Activated CD4-positive, alpha-beta T cell treated with anti-CD3 and anti-CD28 coated beads, Interleukin-10, Interleukin-2, amounts not matched to agents 100 ng/mL and 50 ng/mL, durations not matched to agents 16 hours and 8 hours (primary cell): ENCODE measurements at places on chromosomes 13 and 19.

GRCh38 chr13:77836423-77836822, 82.2 kb downstream of the EDNRB start:
- no peak for DNase-seq

DNA sequence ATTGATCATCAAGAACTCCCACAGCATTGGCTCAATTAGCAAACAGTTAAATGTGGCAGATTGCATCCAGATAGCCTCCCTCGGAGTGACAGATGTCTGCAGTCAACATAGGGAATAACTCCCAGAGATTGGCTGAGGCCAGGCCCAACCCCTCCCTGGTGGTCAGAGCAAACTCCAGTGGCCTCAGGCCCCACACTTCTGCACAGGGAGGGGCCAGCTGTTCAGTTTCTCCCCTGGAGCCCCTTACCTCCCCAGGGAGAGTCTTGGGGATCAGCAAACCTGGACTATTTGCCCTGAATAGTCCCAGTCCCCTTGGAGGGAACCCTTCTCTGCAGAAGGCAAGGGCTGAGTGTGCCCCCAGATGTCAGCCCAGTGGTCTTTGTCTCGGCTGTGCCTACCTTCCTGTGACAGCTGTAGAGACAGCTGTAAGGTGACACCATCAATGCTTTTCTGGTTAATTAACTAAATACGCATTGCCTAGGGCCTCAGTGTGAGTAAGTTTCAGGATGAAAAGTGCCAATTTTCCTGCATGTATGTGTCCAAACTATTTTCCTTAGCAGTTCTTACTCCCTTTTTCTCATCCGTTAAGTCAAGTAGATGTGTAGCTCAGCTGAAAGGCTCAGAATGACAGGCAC, 102.7 kb upstream of the UQCRFS1 start:
- no peak for DNase-seq

- DNase-seq: no peak
Measured at GRCh38 chr13:53104136-53104535, 75.5 kb downstream of the OLFM4 start.

DNA sequence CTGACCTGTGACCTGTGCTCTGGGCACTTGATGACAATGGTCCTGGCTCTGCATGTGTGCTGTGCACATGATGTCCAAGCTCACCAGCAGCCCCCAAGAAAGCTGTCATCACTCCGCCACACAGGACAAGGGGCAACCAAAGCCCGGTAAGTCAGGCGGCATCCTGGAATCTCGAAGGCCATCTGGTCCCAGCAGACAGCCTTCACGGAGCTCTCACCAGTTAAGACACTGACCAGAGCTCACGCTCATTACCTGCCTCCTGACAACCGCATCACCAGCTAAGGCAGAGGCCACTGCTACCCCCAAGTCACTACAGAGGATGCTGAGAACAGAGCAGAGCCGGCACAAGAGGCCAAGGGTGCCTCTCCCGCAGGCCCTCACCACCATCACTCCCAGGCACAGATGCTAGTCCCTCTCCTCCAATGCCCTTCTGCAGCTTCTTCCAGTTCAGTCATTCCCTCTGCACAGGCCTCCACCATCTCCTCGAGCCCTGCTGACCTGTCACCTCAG, 10.6 kb downstream of the PPP6R1 start:
- no peak for DNase-seq

- DNase-seq: peak; percentile 66
Measured at GRCh38 chr13:48233046-48233888, at the start of gene ITM2B. TSS of gene ITM2B (plus strand) at chr13:48233206. CDS start at chr13:48233361, 155 bp downstream.

- DNase-seq: no peak
Measured at GRCh38 chr19:34994643-34995541, 5.2 kb upstream of the GRAMD1A start.

GRCh38 chr19:56099638-56100539, 21.2 kb downstream of the ZNF787 start:
- no peak for DNase-seq

GRCh38 chr13:36954542-36954941, 34.5 kb upstream of the SMAD9 start:
- no peak for DNase-seq

DNA sequence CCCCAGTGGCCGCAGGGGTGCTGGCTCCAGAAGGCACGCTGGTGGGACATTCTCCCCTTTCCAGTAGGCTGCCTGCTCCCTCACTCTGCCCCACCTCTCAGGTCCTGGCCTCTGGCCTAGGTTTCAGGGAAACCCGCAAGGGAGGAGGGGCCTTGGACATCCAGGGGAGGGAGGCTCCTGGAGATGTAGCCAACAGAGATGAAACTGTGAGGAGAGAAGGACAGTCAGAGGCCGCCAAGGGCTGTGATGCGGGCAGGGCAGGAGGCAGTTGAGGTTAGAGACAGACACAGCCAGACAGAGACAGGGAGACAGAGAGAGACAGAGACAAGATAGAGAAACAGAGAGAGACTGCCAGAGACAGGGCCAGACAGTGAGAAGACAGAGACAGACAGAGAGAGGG, 127.7 kb downstream of the UQCRFS1 start:
- DNase-seq: no peak

DNA sequence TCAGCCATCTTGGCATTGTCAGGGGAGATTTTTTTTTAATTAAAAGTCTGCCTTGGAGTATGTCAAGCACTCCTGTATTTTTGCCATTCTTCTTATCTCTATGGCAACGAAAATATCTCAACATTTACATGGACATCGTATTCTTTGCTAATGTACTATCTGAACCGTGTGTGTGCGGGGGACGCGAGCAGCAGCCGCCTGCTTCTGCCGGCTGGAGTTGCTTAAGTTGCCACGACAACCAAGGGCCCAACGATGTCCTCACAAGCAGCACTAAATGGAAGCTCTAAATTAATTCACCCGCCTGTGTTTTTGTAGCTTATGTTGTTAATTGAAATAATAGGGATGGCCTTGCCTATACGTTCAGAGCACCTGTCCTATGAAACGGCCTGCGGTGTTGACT, 309.5 kb downstream of the TEX29 start:
- no peak for DNase-seq

GRCh38 chr13:82407321-82407720, 1475.0 kb downstream of the SLITRK1 start:
- no peak for DNase-seq

- DNase-seq: no peak
Measured at GRCh38 chr19:1587872-1588271, 4.8 kb downstream of the MBD3 start.

GRCh38 chr19:30090476-30090875, 148.4 kb downstream of the URI1 start:
- DNase-seq: no peak

GRCh38 chr13:109740721-109741120, 45.7 kb downstream of the IRS2 start:
- no peak for DNase-seq

DNA sequence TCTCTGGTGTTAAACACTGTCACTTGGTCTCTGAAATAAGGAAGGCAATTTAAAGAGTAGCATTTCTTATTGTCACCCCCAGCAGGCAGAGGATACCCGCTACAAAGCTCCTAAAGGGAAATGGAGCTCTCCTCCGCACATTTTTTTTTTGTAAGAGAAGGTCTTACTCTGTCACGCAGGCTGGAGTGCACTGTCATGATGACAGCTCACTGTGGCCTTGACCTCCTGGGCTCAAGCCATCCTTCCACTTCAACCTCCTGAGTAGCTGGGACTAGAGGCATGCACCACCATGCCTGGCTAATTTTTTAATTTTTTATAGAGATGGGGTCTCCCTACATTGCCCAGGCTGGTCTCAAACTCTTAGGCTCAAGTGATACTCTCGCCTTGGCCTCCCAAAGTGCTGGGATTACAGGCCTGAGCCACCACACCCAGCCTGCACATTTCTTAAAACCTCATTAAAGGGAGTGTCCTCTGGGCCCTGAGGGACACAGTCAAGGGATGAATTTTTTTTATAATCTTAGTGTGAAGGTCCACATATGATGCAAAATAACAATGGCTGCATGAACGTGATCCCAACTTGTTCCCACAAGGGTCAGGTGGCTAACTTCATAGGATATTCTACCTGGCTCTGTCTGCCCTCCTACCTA, 32.1 kb downstream of the SLC25A30 start:
- no peak for DNase-seq

- no peak for DNase-seq
Measured at GRCh38 chr13:98332691-98333090, 155.6 kb upstream of the RNF113B start.

DNA sequence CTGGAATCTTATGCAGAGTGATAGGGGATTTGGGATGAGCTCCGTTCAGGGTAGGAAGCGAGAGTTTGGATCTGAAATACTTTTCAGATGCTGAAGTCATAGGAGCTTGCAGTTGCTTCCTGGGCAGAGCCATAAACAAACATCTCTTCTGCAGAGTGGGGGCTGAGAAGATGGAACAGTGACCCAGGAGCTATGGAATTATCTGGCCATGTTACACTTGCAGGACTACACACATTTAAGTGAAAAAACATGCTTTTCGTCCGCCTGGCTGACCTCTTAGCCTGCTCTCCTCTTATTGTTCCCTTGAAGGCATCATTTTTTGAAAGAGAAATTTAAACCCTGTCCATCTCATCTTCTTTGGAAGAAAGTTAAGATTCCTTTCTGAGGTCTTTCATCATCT, 40.7 kb downstream of the PSG11 start:
- no peak for DNase-seq

GRCh38 chr19:55497763-55498162, 9.5 kb downstream of the SSC5D start:
- no peak for DNase-seq

DNA sequence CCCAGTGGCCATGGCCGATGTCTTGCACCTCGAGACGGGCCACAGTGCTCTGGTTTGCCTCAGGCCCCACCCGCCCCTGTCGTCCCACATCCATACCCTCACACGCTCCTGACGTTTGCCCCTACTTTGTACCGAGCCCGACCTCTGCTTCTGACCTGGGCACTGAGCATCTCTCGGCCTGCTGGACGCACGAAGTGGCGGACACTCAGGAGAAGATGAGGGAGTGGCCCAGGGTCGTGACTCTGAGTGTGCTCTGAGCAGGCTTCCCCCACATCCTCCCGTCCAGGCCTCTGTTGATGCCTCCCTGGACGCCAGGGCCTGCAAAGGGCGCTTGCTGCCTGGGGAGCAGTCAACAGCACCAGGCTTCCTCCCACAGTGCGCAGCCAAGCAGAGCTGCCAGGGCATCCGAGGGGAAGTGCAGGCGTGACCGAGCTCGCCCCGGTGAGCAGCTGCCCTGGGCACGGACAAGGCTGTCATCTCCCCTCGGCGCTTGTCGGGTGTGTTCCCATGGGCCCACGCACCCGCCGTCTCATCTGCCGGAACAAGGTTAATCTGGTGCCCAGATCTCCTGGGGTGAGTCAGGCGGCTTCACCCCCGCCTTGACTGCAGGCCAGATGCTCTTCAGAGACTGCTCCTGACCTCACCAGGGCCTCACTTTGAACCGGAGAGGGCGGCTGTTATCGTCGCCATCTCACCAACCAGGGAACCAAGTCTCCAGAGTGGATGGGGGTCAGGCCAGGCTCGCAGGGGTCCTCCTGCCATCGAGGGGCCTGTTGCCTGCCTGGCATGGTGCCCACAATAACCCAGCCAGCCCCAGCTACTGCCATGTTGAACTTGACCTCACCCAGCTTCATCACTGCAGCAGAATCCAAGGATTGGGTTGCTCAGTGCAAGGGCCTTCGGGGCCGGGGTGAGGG, 27.2 kb downstream of the COMP start:
- no peak for DNase-seq

- no peak for DNase-seq
Measured at GRCh38 chr13:106367361-106367971, 168.0 kb downstream of the EFNB2 start.

DNA sequence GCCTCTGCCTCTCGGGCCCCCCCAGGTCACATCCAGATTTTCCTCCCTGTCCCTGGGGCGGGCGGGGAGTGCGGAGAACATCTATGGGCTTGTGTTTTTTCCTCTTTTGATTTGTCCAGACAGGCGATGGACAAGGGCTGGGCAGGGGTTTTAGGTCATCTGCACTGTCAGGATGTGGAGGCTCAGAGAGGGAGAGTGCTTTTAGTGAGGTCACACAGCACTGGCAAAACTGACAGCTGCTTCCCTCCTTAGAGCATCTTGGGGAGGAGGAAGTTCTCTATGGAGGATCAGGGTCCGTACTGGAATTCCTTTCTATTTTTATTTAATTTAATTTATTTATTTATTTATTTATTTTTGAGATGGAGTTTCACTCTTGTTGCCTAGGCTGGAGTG, 38.9 kb downstream of the NFIC start:
- DNase-seq: no peak

- DNase-seq: peak; percentile 66
Measured at GRCh38 chr19:48724796-48725753, 5.5 kb upstream of the MAMSTR start.

GRCh38 chr13:49584771-49585182, 581 bp downstream of the RCBTB1 start:
- no peak for DNase-seq

DNA sequence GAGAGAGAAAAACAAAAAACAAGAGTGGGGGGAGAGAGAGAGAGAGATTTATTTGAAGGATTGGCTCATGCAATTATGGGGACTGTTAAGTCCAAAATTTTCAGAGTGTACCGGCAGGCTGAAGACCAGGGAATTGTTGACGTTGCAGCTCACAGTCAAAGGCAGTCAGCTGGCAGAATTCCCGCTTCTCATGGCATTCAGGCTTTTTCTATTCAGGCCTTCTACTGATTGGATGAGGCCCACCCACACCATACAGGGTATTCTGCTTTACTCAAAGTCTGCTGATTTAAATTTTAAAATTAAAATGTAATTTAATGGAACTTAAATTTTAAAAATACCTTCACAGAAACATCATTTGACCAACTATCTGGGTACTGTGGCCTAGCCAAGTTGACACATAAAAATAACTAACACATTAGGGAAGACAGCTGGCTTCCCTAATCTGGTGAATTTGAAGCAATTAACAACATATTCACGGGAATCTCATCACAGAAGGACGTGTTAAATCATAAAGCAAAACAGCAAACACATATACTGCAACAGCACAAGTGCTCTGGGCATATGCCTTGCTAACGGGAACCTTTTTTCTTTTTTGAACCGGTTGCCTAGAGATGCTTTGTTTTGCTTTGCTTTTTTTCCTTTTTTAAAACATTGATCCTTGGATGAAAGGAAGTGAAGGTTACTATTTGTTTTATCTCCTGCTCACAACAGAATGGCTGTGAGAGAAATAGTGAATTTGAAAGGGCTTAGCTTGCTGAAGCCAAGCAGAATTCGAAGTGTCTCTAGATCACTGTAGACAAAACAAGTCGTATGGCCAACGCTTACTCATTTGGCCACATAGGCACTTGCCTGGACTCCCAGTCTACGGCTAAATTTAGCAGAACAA, 505.1 kb downstream of the IRS2 start:
- no peak for DNase-seq
